Activated naive CD4-positive, alpha-beta T cell (primary cell): ENCODE measurements at places on chromosomes 5 and 9.

DNA sequence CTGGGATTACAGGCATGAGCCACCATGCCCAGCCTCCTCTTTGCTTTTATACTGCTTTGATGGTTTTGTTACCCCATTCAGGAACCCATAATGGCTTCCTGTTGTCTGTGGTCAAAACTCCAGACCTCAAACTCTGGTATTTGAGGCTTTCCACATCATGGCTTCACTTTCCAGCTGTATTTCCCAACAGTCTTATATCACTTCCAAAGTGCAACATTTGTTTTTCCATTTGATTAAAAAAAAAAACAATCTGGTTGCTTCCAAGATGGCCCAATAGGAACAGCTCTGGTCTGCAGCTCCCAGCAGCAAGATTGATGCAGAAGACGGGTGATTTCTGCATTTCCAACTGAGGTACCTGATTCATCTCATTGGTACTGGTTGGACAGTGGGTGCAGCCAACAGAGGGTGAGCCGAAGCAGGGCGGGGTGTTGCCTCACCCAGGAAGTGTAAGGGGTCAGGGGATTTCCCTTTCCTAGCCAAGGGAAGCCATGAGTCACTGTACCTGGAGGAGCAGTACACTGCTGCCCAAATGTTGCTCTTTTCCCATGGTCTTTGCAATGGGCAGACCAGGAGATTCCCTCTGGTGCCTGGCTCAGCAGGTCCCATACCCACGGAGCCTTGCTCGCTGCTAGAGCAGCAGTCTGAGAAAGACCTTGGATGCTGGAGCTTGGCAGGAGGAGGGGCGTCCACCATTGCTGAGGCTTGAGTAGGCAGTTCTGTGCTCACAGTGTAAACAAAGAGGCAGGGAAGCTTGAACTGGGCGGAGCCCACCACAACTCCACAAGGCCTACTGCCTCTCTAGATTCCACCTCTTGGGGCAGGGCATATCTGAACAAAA lies 458.4 kb downstream of the KDM4C start:
- DNase-seq, result no peak

DNA sequence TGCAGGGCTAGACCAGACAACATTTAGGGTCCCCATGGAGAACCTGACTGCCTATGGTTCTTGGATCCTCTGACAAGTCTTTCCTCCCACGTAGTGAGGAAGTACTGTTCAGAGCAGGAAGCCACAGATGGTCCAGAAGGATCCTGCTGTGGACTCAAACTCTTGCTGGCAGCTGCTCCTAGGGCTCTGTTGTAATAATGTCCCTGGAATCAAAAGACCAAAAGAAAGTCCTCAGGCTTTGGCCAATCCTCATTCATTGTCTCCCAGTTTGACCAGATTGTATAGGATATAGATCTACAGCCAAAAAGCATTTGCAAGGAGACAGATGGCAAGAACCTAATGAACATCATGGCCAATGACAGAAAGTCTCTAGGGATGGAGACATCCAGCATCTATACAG lies 53.9 kb downstream of the SEMA6A start:
- DNase-seq, result no peak

- no peak for DNase-seq
These were observed 70.0 kb downstream of the GLDC start for GRCh38 chr9:6575324-6576034.

- no peak for DNase-seq
These were observed 9.6 kb downstream of the SHB start for GRCh38 chr9:38059233-38059936.

- no peak for DNase-seq
These were observed 94.7 kb downstream of the SERINC5 start for GRCh38 chr5:80161165-80161564.

DNA sequence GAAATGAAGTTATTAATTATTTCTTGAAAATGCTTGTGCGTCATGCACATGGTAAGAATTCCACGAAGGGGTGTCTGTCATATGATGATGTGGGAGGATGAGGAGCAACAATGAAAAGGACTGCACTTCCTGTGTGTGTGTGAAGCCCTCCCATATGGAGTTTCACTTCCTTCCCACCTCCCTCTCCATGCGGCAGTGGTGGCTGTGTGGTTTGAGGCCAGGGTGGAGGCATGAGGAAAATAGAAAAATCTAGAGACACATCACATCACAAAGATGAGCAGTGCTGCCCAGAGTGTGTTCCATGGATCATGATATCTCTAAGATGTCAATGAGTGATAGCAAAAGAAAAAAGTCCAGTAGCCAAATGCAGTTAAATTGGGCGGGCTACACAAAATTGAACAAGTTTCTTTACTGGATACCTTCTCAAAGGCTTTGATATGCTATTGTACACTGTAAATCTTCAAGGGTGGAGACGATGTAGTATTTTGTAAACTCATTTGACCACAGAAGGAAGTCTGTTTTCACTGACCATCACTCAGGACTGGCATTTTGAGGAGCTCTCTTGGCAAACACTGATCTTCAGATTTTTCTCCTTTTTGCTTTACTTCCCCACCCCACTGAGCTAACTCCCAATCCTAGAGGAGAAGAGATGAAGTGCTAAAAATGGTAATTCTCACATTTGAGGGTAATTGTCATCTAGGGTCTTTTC lies 55.7 kb upstream of the EQTN start:
- no peak for DNase-seq

DNA sequence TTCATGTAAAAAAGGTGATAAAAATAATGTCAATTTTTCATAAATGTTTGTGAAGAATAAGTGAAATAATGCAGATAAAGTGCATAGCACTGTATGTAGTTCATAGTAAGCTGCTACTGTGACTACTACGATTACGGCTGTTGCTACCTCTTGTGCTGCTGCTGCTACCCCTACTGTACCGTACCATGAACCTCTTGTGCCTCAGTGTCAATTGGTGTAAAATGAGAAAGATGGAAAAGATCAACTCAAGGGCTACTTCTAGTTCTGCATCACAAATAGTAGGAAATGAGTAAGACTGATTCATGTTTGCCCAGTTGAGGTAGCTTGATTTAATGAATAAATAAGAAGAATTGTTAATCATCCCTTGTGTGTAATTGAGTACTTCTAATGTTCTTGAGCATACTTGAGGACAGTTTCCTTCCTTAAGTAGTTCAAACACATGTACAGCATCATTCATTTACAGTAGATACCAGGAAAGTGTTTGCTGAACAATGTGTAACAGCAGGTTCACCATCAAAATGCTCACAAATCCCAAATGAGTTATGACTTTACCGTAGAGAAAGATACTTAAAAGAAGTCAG lies 200.0 kb upstream of the ATP10B start:
- no peak for DNase-seq

- DNase-seq, result no peak
These were observed 15.9 kb upstream of the GPX3 start for GRCh38 chr5:151004499-151004898.

DNA sequence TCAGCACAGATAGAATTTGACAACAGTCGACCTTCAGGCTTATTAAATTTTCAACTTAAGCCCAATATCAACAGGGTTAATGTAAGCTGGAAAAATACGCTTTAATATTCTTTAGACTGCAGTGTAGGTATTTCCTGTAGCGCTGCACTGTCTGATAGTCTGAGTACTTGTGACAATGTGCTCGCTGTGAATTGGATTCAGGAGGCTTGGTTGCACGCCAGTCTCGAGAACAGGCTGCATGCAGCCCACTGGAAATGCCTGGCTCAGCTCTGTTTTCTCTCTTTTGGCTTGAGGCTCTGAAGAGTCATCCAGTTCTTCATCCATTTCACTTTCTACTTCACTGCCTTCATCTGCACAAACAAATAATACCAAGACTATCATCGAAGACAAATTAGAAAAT lies 300.9 kb downstream of the RFX3 start:
- no peak for DNase-seq

- no peak for DNase-seq
These were observed 37.5 kb downstream of the SPOCK1 start for GRCh38 chr5:137461391-137462264.

DNA sequence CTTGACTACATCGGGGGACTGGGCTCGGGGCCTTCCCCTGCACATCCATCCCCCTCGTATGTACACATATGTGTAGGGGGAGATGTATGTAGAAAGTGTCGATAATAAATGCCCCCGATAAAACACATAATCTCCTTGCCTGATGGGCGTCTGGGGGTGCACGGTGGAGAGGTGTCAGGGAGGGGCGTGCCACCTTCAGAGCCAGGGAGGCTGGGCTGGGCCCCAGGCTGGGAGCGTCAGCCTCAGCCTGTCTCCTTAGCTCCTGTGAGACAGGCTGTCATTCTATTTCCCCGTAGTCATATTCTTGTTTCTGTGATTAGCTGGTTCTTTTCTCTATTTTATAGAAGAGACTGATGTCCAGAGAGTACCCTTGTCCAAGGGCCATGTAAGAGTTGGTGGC lies 4.7 kb upstream of the RXRA start:
- DNase-seq, result no peak

DNA sequence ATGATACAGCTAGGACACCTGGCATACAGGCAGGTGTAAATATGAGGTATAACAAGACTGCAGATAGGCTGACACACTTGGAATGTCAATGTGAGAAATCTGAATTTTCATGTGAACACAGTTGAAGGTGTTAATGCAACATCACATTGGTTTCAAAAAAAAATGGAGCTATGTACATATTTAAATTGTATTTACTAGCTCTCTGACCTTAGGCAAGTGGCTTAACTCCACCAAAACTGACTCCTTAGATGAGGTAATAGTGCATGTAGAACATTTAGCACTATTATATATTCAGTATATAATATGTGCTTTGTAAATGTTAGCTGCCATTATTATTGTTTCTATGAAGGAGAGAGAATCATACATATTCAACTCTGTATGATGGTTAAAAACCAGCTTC lies 48.0 kb downstream of the HTR4 start:
- no peak for DNase-seq

- no peak for DNase-seq
These were observed 1.4 kb downstream of the PRR16 start for GRCh38 chr5:120465436-120465961.

GRCh38 chr9:127318651-127319167 lies 54.1 kb downstream of the GARNL3 start:
- no peak for DNase-seq

GRCh38 chr5:57690724-57691123 lies 208.1 kb upstream of the ACTBL2 start:
- no peak for DNase-seq

DNA sequence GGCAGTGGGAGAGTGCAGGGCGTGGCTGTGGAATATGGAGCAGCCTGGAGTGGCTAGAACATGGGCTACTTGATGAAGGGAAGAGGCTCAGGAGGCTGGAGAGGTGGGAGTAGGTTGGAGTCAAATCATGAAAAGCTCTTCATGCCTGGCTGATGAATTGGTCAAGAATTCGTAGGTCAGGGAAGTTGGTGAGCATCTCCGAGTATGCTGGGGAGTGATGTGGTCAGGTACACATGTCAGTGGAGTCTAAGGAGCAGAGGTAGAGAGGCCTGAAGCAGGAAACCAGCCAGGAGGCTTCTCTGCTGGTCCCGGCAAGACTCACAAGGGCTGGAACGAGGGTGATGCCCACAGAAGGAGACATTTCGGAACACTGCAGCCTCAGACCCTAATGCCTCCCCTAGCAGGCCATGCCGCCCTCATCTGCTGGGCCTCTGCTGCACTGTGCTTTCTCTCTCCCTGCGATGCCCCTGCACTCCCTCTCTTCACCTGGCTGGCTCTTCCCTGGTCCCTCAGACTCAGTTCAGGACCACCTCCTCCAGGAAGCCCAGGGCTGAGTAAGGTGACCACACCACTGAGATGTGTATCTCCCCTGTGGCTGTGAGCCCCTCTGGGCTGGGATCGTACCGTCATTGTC lies 33.6 kb downstream of the TMOD1 start:
- DNase-seq, result no peak

DNA sequence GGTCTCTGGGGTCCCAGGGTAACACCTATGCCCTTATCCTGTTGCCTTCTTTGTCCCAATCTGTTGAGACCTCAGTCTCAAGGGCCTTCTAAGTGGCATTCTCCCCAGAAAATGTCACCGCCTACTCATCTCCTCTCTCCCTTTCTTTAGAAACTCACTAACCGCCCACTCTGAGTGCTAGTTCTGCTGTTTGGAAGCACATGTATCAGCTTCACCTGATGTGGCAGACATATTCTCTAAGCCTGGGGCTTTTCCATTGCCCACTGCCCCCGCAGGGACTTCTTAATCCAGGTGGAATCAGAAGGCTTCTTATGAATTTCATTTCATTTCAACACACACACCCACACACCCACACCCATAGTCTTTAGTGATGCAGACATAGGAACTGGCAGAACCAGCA lies 165.1 kb downstream of the ASTN2 start:
- no peak for DNase-seq

- no peak for DNase-seq
These were observed 724.1 kb upstream of the MEF2C start for GRCh38 chr5:89606939-89607534.

DNA sequence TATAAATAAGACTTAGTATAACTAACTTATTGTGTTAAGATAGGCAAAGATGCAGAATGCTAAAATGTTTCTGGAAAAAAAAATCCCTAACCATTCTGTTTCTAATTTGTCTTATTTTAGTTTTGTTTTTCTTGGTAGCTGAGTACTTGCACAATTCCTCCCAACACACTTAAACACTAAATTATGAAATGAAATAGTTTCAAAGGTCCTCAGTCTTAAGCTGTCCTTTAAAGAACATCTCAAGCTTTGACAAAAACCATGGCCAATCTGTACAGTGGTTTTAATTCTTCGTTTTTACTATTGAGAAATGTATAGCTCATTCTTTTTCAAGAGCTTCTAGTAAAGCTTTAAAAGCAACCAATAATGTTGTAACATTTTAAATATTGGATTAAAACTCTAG lies 171.5 kb downstream of the EDIL3 start:
- DNase-seq, result no peak

- no peak for DNase-seq
These were observed 22.8 kb downstream of the TMEM161B start for GRCh38 chr5:88245893-88246244.

DNA sequence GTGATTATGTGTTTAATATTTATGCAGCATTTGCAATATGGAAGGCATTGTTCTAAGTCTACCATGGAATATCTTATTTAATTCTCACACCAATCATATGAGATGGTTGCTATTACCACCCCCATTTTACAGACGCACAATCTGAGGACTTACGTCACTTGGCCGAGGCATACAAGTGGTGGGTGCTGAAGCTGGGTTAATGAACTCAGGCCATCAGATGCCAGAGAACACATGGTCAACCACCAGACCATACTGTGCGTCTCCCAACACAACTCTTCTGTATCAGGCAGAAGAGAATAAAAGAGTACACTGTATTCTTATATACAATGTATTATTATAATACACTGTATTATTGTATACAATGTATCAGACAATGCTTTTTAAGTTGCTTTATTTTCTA lies 59.5 kb downstream of the ZNF366 start:
- DNase-seq, result no peak

GRCh38 chr9:114505187-114506081 lies at the start of gene WHRN:
Gene WHRN (minus strand): TSS chr9:114505473. CDS start chr9:114504801, 672 bp downstream.
- peak; percentile 75 for DNase-seq
